Camera-type eye (tissue), 1 donor: ENCODE measurements at places on chromosomes 2 and 18. TPM values are rescaled to one million over a fixed set of nuclear protein-coding genes. Genes with fewer than 3 reads are reported as not detected.

The SLC4A5 gene
- 36.3 TPM for total RNA-seq

The COL4A4 gene
- 11.7 TPM for total RNA-seq

The NDUFS1 gene
- 167 TPM for total RNA-seq

The CD302 gene
- total RNA-seq, result 28.5 TPM

The DLX2 gene
- total RNA-seq, result 0.44 TPM

The TMEM37 gene
- total RNA-seq, result 5.1 TPM

The SAG gene
- 16.7 TPM for total RNA-seq

The METTL8 gene
- 20.7 TPM for total RNA-seq

The APLF gene
- total RNA-seq, result 8.9 TPM

The ACYP2 gene
- 28.0 TPM for total RNA-seq

The TNFRSF11A gene
- 3.9 TPM for total RNA-seq
